ENCODE measurements at places on chromosomes 5 and 9.

GRCh38 chr9:593809-594208, 247.7 kb upstream of the DMRT1 start:
- DNase-seq, result no peak

DNA sequence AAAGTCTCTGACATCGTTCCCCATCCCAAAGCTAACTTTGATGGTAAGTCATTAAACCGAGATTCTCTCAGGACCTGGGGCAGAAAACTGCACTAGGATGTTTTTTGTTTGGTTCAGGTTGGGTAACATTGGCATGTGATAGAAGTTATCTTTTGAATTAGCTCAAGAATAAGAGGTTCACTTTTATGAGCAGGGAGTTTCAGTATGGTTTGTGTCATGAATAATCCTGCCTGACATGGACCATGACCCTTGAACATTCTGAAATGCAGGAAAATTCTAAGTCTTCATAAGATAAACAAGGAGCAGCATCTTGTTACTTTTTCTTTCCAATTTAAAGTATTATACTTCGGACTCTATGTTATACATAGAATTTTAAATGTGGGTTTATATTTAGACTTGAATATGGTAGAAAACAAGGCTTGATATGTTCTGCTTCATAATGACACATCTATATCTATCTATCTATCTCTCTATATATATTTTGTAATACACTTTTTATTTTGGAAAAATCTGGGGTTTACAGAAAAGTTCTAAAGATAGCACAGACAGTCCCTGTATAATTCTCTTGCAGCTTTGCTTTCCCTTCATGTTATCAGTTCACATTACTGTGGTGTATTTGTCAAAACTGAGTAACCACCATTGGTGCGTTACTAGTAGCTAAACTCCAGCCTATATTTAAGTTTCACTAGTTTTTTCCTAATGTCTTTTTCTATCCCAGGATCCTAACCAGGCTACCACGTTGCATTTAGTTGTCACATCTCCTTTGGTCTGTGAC, 102.7 kb upstream of the TAF11L2 start:
- DNase-seq, result no peak

GRCh38 chr5:33227247-33227646, 213.5 kb upstream of the TARS1 start:
- DNase-seq, result no peak

- DNase-seq, result no peak
These were observed 15.7 kb downstream of the BDP1 start for GRCh38 chr5:71471193-71471592.

GRCh38 chr5:45648744-45649143, 47.4 kb downstream of the HCN1 start:
- no peak for DNase-seq

GRCh38 chr5:65663804-65664521, 39.1 kb downstream of the SHLD3 start:
- no peak for DNase-seq

All from NCI-H345 (cell line).